Prostate gland (tissue), 2 donors: ENCODE measurements at places on chromosomes 16 and 17. TPM values are rescaled to one million over a fixed set of nuclear protein-coding genes. Genes with fewer than 3 reads are reported as not detected.

DNA sequence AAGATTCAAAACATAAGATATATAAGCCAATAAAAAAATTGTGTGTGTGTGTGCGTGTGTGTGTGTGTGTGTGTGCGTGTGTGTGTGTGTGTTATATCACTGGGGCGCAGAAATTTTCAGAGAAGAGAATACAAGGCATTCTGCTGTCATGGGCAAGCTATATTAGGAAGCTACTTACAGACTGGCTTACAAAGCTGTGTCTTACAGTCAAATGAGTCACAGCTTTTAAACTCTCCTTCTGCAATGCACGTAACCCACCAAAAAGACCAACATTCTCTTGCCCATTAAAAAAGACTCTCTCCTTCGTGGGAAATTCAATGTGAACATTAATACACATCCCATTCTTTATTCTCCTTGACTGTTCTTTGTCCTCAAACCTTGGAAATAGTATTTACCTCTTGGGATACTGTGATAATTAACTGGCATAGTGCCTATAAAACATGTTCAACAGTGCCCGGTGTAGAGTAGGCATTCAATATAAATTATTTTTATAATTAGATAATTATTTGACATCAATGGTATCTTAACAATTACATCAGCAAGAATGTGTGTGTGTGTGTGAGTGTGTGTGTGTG lies 860.4 kb upstream of the SOX9 start:
- no peaks in the 10 kb centered on the region for H3K36me3 ChIP-seq
- no peak for DNase-seq
- no peaks in the 10 kb centered on the region for H3K4me1 ChIP-seq
- no peak overlapping the region for H3K27ac ChIP-seq
- no peak overlapping the region for H3K4me3 ChIP-seq
- no peaks in the 10 kb centered on the region for H3K27me3 ChIP-seq

The RANBP10 gene
- total RNA-seq = 11.1 TPM

DNA sequence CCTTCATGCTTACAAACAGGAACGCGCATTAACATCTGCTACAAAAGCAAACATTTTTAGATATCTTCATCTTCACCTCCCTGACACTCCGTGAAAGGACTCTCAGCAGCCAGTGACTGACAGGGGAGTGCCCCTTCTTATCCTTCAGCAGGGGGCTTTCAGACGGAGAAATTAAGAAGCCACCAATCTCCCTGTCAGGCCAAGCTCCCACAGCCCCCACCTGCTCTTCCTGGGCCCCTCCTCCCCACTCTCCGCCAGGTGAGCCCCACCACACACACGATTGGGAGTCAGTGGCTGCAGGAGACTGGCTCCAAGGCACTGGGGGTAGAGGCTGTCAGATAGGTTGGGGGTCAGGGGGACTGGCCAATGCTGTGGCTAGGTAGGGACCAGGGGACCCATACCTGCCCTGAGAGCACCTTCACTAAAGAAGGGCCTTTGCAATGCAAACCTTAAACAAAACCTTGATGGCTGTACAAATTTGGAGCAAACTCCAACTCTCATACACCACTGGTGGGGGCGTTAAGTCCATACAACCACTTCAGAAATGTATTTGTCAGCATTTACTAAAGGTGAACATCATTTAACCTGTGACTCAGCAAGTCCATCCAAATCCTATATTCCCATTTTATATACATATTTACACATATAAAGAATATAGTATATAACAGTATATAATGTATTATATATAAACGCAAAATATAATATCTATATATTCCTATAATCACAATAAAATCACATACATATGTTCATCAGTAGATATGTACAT lies 232.2 kb downstream of the ZNF423 start:
- H3K27ac ChIP-seq = no peak overlapping the region
- no peaks in the 10 kb centered on the region for H3K27me3 ChIP-seq
- no peak overlapping the region for H3K4me3 ChIP-seq
- no peaks in the 10 kb centered on the region for H3K4me1 ChIP-seq

GRCh38 chr16:68190736-68191510 lies 45.0 kb downstream of the ESRP2 start:
- peaks cover 4% of the 10 kb centered on the region for H3K36me3 ChIP-seq
- H3K4me1 ChIP-seq = no peaks in the 10 kb centered on the region
- DNase-seq = no peak
- no peak overlapping the region for H3K4me3 ChIP-seq
- H3K27ac ChIP-seq = no peak overlapping the region
- no peaks in the 10 kb centered on the region for H3K27me3 ChIP-seq

The ACOX1 gene
- 75.5 TPM for total RNA-seq

The TMEM114 gene
- not detected for total RNA-seq

- DNase-seq = no peak
- no peak overlapping the region for H3K27ac ChIP-seq
- no peaks in the 10 kb centered on the region for H3K27me3 ChIP-seq
These were observed 135.4 kb downstream of the HS3ST3B1 start for GRCh38 chr17:14436266-14436665.

DNA sequence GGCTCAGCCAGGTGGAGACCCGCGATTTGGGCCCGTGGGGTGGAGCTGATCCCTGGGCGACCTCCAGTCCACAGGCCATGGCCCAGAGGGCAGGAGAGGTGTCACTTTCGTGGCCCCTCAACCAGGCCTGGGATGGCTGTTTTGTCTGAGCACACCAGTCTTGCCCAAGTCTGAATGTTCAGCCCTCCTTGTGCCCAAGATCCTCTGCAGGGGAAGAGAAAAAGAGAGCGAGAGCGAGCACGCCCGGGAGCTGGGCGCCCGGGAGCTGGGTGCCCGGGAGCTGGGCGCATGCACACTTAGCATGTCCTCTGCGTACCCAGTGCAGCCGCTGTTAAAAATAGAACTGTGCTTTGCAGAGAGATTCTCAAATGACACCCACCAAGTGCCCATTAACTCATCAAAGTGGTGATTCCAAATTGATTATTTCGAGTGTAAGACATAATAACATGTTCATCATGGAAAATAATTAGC lies 403.3 kb upstream of the TNRC6C start:
- no peaks in the 10 kb centered on the region for H3K27me3 ChIP-seq
- no peak overlapping the region for H3K27ac ChIP-seq
- peaks cover 4% of the 10 kb centered on the region for H3K4me1 ChIP-seq
- no peaks in the 10 kb centered on the region for H3K36me3 ChIP-seq

- H3K4me1 ChIP-seq = no peaks in the 10 kb centered on the region
- no peaks in the 10 kb centered on the region for H3K36me3 ChIP-seq
- no peaks in the 10 kb centered on the region for H3K27me3 ChIP-seq
These were observed 94.2 kb upstream of the CREBBP start for GRCh38 chr16:3974751-3975150.

DNA sequence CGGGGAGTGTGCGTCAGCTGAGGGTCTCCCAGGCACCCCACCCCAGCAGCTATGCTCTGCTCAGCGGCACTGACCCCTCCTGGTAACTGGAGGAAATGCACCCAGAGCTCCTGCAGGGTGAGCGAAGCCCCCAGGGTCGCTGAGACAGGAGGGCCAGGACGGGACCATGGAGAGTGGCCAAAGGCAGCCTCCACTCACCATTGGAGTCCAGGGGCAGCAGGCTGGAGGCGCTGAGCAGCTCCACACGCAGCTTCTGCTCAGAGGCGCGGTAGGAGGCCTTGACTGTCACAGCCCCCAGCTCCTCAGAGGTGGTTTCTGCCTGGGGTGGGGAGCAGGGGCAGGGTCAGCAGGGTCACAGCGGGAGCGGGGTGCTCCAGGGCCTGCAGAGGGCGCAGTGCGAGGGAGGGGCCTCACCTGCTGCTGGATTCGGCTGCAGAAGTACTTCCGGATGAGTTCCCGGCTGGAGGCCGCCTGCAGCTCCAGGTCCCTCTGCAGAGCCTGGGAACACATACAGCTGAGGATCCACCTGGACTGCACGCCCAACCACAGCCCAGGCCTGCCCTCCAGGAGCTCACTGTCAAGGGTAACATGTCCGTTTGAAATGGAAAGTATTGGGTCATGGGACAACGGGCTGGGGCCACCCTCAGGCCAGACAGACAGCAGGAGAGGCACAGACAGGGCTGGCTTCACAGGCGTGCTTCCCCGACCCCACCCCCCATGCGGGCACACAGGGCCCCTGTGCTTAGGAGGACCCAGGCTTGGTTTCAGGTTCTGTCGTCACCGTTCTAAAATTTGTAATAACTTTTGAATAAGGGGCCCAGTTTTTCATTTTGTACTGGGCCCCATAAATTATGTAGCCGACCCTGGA lies 13.8 kb downstream of the UNC13D start:
- H3K4me3 ChIP-seq = no peak overlapping the region
- no peaks in the 10 kb centered on the region for H3K36me3 ChIP-seq
- no peaks in the 10 kb centered on the region for H3K27me3 ChIP-seq
- DNase-seq = no peak

DNA sequence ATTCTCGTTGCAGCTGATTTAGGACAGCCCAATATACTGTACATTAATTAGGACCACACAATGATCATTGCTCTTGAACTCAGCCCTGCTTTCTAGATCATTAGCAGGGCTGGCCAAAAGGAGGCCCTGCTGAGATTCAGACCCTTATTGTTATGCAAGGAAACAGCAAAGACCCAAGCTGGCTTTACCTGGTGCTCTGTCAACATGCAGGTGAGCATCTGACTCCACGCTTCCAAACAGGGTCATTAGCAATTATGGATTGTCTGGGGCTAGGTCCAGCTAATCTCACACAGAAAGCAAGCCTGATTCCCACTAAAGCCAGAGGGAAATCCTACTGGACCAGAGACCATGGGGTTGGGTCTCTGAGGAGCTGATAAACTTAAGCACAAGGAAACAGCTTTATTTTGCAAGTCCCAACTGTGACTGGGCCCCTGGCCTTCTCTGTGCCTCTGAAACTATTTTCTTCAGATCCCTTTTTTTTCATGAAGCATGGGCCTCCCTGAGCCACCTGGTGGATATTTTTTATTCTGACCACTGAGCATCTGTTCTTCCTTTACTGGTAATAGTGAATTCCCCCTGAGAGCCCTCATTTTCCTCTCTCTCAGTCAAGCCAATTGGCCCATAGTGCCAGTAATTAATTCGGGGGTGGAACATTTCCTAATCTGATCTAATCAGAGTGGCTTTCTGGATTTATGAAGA lies 236.1 kb downstream of the GRIN2A start:
- H3K4me1 ChIP-seq = no peaks in the 10 kb centered on the region
- no peak overlapping the region for H3K27ac ChIP-seq
- no peaks in the 10 kb centered on the region for H3K27me3 ChIP-seq
- H3K4me3 ChIP-seq = no peak overlapping the region

The DNAI2 gene
- total RNA-seq = not detected

- peaks cover 6% of the 10 kb centered on the region for H3K4me1 ChIP-seq
- no peaks in the 10 kb centered on the region for H3K27me3 ChIP-seq
- no peak for DNase-seq
- H3K36me3 ChIP-seq = no peaks in the 10 kb centered on the region
These were observed 84.4 kb downstream of the VMP1 start for GRCh38 chr17:59791603-59792457.

DNA sequence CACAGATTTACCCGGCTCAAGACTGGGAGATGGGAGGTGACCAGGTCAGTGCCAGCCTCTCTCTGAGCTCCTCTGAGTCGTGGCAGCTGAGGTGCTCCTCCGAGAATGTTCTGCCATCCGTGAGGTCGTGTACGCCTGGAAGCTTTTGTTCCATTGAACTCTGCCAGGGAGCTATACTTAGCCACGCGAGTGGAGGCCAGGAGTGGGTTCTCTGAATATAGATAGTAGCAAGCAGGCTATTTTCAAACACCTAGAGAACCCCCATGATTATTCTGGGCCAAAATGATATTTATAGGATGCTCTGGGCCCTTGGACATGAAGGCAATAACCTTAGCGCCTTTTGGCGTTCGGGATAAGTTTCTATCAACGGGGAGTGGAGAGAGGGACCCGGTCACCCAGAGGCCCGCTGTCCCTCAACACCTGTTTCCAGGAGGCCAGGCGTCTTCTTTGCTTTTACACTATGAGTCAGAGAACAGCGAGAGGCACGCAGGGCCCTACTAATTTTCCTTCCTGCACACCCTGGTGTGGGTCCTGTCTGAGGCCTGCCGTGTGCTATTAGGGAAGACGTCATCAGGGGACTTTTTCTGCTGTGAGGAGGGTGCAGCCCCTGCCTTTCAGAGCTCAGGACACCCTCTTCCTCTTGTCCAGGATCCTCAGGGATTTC lies 11.0 kb upstream of the MVD start:
- DNase-seq = no peak
- H3K27me3 ChIP-seq = no peaks in the 10 kb centered on the region
- H3K4me1 ChIP-seq = no peaks in the 10 kb centered on the region
- H3K36me3 ChIP-seq = no peaks in the 10 kb centered on the region

DNA sequence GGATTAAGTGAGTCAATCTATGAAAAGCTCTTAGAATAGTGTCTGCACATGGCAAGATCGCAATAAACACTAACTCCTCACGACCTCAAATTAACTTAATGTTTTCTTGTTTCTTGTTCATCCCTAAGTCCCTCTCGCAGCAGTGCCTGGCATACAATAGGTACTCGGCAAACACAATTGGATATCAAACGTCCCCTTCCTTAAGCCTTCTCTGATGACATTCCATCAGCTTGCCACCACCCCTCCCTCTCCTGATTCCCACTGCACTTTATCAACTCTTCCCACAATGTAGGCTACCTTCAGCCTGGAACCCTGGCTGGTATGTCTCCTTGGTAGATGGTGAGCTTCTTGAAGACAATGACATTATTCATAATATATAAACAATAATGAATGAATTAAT lies 33.3 kb downstream of the CCDC42 start:
- no peak overlapping the region for H3K4me3 ChIP-seq
- no peak overlapping the region for H3K27ac ChIP-seq
- H3K4me1 ChIP-seq = no peaks in the 10 kb centered on the region
- DNase-seq = no peak

The KRTAP3-2 gene
- total RNA-seq = not detected

GRCh38 chr17:57143361-57143760 lies 58.3 kb downstream of the AKAP1 start:
- DNase-seq = no peak
- no peaks in the 10 kb centered on the region for H3K27me3 ChIP-seq
- H3K4me3 ChIP-seq = no peak overlapping the region
- no peaks in the 10 kb centered on the region for H3K4me1 ChIP-seq
- H3K27ac ChIP-seq = no peak overlapping the region

DNA sequence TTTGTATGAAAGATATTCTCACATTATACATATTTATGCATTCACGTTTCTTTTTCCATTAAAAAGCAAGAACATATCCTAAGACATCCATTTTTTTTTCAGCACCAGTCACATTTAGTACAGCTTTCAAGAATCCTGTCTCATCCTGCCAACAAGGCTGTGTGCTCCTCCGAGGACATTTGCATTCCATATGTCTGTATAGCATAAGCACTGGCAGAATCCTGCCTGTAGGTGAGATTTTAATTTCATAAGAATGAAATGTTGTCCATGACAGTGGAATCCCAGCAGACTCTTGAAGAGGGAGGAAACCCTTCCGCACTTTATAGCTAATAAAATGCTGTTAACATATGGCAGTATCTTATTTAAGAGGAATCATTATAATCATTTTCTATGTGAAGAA lies 2.9 kb upstream of the PMP22 start:
- H3K4me3 ChIP-seq = no peak overlapping the region
- no peak for DNase-seq
- H3K36me3 ChIP-seq = no peaks in the 10 kb centered on the region
- peaks cover 8% of the 10 kb centered on the region for H3K4me1 ChIP-seq

DNA sequence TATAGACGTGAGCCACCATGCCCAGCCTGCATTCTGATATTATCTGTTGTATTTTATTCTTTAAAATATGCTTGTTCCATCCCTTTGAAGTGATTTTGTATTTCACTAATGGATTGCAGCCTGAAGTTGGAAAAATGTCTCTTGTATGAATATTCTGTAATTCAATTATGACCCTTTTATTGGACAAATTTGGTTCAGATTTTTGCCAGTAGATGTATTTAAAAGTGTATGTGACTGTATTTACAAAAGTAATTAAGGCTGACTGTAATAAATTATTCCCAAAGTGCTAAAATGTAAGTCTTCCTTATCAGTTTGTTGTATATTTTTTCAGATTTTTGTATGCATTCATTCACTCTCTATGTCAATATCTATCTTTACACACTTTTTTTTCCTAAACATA lies 23.8 kb downstream of the PPM1E start:
- no peaks in the 10 kb centered on the region for H3K4me1 ChIP-seq
- no peak for DNase-seq
- no peaks in the 10 kb centered on the region for H3K27me3 ChIP-seq
- H3K27ac ChIP-seq = no peak overlapping the region
